Neuronal stem cell (in vitro differentiated cells): ENCODE measurements at places on chromosomes 12 and 14.

DNA sequence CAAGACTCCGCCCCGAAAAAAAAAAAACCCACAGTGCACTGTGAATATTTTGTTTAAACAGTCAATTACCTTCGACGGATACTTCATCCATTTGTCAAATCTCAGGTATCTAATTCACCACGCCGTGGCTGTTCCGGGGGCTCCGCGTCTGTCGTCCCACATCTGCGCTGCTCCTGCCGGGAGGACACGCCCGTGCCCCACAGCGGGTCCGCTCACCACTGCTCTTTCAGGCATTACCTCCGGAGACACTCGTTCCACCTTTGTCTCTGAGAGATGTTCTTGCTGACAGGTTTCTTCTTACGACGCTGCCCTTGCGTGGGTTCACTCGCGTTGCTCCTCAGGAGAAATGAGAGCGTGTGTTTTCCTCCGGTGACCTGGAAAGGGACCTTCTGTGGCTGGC is 46.9 kb upstream of the FBRSL1 start:
- H3K36me3 ChIP-seq: no peaks in the 10 kb centered on the region
- H3K4me1 ChIP-seq: no peaks in the 10 kb centered on the region
- no peak overlapping the region for H3K4me3 ChIP-seq
- H3K27ac ChIP-seq: no peak overlapping the region
- DNase-seq: no peak
- H3K27me3 ChIP-seq: no peaks in the 10 kb centered on the region

DNA sequence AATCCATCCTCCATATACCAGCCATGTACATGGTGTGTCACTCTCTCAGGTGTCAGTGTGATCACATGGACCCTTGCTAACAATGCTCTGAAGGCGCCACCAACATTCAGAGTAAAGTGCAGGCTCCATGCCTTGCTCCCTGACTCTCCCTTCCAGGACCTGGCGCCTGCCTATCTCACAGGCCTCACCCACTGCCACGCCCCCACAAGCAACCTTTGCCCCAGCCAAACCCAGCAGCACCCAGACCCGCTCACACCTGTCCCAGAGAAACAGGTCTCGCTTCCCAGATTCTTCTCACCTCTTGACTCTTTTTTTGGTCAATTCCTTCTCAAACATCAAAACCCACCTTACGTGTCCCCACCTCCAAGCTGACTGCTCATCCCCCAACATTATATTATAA is 52.3 kb downstream of the KCNK10 start:
- H3K4me3 ChIP-seq: no peak overlapping the region
- no peaks in the 10 kb centered on the region for H3K27me3 ChIP-seq
- no peaks in the 10 kb centered on the region for H3K4me1 ChIP-seq

DNA sequence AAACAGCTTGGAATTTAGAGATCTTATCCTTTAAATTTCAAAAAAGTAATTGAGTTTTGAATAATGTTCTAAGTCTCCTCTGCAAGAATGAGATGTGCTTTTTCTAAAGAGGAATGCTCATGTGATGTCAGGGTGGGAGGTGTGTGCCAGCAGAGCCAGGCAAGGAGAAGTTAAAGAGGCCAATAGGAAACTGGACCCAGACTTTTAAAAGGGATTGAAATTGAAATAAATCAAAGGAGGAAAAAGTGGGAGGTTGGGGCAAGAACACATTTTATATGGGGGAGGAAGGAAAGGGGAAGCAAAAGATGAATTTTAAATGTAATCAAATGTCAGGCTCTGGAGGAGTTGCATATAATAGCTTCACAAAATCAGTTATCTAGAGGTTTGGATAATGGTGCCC is 126.1 kb downstream of the FIGNL2 start:
- DNase-seq: no peak
- H3K27me3 ChIP-seq: peaks cover 3% of the 10 kb centered on the region
- H3K4me3 ChIP-seq: no peak overlapping the region
- peaks cover 42% of the 10 kb centered on the region for H3K36me3 ChIP-seq
- H3K27ac ChIP-seq: no peak overlapping the region
- H3K4me1 ChIP-seq: peaks cover 2% of the 10 kb centered on the region

DNA sequence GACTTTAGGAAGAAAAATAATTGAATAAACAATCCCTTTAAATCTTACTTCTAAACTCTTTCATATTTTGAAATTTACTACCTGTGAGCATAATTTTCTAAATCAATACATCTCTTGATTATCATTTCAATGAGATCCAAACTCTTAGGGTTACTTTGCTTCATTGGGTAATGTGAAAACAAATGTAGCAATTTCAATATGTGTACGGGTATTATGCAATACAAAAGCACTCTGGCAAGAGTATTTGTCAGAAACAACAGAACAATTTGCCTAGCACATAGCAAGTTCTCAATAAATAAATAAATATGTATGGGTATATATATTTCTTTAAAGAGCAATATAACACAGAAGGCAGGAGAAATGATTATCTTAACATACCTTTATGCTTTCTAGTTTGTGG is 77.1 kb downstream of the PLEKHG7 start:
- no peak for DNase-seq
- H3K4me1 ChIP-seq: no peaks in the 10 kb centered on the region

DNA sequence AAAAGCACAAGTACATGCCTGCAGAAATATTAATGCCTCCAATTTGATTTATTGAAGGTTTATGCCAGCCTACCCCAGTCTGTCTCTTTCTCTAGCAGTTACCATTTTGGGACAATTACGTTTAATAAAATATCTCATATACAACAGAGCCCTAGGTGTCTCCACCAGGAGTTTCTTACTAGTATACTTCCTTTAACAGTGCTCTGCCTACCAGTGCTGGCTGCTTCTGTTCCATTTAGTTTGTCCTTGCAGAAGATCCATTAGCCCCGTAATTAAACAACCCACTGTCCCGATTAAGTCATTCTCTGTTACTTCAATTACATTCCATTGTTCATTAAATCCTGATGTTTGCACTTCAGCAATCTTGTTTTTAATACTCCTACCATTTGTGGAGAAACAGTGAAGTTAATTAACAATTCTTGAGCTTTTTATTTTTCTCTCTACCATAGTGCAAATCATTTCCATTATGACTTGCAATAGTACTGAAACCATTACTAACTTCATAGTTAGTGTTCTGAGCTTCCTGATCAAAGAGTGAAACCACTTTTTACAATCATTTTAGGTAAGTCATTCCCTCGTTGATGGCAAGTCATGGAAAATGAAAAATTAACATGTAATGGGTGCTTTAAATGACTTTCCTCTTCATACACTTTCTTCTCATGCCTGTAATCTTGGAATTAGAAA is 121.1 kb downstream of the PLXNC1 start:
- H3K36me3 ChIP-seq: peaks cover 3% of the 10 kb centered on the region
- H3K27ac ChIP-seq: no peak overlapping the region
- no peak overlapping the region for H3K4me3 ChIP-seq
- DNase-seq: no peak
- peaks cover 2% of the 10 kb centered on the region for H3K4me1 ChIP-seq
- H3K27me3 ChIP-seq: no peaks in the 10 kb centered on the region
